ENCODE measurements at places on chromosomes 11 and 22.

DNA sequence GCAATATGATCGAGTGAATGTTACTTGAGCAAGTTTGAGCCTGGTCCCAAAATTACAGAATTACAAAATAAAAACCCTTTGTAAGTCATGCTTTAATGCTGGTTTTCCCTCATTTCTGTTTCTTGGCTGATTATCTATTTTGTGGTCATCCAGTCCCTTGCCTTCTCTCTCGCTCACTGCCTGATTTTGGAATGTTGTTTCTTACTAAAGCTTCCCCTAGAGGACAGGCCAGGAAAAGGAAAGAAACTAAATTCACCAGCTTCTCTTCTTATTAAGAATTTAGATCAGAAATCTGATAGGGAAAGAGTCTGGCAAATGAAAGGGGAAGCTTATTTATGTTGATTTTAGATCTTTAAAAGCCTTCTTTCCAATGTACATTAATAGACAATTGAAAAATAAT lies 16.6 kb upstream of the BDNF start:
- DNase-seq, result no peak

- no peak for DNase-seq
Observed at GRCh38 chr22:46050451-46050845, 73.5 kb upstream of the WNT7B start.

DNA sequence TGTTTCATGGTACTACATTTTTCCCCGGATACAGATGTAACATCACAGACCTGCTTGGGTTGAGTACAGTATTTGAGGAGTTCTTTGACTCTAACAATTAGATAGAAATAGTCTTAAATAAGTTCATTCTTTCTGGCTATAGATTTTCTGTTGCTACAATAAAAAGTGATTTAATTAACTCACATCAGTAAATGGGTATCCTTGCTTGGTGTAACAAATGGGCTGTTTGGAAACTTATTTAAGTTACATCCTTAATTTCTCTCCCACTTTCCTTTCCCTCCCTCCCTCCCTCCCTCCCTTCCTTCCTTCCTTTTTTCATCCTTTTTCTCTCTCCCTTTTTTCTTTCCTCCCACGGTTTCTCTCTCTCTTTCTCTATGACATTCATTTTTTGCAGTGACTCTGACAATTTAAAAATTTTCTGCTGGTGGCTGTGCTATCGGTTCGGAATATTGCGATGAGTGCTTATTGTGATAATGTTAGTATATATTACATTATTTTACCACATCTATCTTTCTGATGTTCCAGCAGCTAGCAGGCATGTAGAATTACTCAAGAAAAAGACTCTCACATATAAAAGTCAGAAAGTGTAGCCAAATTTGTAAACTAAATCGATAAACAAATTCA lies 3.2 kb downstream of the OR51F1 start:
- no peak for DNase-seq

DNA sequence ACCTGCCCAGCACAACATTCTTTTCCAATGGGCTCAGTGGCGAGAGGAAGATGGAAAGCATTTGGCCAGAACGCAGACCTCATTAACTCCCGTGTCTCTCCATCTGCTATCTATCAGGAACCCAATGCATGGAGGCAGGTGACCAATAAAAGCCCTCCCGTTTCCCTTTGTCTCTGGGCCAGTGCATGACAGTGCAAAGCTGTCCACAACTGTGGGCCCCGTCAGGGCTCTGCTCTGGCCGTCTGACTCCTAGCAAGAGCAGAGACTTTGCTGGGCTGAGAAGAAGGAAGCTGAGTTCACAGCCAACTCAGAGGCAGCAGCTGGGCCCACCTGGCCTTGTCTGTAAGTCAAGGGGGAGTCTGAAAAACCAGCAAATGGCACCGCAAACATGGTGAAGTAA lies 177.8 kb downstream of the TENM4 start:
- DNase-seq, result no peak

- peak; percentile 16 for DNase-seq
Observed at GRCh38 chr11:47514825-47515647, 37.9 kb downstream of the CELF1 start.

GRCh38 chr11:58466293-58466692 lies 24.3 kb upstream of the OR5B12 start:
- no peak for DNase-seq

GRCh38 chr11:20058749-20059458 lies 101.4 kb downstream of the DBX1 start:
- no peak for DNase-seq

DNA sequence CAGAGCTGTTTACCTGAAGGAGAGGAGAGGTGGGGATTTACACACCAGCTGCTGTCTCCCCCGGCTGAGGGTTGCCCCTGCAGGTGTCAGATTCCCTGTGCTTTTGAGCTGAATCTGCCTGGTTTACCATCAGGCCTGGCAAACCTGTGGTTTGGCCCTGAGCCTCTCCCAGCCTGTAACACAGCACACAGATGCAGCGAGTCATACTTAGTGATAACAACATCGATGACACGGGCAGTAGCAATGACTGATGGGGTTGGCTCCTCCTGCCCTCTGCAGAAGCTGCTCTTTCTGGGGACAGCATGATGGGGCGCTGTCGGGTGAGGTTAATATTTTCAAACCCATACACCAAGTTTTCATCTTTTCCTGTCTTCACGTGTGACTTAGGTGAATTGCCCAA lies 380.0 kb upstream of the B3GAT1 start:
- DNase-seq, result no peak

DNA sequence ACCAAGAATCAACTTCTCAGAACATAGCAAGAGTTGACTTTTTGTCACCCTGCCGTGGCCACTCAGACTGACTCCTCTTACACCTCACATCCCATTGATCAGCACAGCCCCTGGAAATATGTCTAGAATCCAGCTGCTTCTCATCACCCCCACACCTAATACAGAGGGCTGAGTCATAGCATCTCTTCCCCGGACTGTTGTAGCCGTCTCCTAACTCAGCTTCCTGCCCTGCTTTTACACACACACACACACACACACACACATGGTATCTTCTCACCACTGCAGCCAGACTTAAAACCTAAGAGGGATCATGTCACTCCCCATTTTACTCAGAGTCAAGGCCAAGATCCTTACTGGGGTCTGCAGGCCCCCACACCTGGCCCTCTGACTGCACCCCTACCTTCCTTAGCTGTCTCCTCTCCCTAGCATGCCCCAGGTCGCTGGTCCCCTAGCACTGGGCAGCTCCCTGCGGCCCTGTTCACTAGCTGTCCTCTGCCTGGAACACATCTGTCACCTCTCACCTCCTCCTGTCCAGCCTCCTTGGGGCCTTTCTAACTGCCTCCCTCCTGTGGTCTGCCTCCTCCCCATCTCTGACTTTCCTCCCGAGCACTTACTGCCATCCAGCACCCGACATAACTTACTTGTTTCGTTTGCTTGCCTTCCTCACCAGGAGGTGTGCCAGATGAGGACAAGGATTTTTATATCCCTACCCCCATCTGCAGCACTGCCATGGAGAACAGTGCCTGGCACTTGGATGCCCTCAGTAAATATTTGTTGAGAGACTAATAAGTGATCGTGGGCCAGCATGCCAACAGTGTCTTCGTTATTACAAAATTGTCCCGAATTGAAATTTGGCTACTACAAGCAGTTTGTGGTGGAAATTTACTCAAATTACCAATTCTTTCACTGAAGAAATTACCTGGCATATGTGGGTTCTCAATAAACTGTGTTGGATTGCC lies 61.9 kb downstream of the BMAL1 start:
- no peak for DNase-seq

DNA sequence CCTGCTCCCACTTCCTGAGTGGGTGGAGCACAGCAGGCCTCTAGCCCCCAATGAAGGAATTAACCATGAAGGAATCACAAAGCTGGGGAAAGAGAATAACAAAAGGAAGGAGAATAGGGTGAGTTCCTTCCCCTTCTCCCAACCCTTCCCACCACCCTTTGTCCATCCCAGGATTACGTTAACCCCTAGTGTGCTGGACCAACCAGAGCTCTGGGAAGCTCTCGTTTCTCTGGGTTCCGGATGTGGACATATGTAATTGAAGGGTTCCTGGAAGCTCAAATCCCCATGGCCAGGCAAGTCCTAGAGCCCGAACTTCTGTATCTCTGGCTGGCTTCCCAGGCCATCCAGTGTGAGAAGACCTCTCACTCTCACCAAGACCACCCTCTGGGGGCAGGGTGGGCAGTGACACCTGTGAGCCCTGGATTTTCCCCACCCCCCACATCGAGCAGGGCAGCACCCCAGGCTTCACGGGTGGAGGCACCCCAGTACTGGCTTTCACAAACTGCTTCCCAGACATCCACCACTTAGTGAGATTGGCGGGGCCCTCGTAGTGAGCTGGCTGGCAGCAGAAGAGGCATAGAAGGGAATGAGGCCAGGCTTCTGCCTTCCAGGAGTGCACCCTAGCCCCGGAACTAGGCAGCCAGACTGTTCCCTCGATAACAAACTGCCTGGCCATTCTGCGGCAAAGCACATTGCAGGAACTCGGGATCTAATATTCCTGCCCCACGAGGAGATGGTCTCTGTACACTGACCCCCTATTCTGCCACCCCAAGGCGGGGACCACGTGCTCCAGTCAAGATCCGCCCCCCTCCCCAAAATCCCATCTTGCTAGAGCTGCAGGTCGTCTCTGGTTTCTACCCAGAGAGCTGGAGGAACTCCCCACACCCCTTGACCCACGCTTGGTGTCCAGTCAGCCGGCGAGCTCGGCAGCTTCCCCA lies 2.1 kb downstream of the NECTIN1 start:
- DNase-seq, result no peak

DNA sequence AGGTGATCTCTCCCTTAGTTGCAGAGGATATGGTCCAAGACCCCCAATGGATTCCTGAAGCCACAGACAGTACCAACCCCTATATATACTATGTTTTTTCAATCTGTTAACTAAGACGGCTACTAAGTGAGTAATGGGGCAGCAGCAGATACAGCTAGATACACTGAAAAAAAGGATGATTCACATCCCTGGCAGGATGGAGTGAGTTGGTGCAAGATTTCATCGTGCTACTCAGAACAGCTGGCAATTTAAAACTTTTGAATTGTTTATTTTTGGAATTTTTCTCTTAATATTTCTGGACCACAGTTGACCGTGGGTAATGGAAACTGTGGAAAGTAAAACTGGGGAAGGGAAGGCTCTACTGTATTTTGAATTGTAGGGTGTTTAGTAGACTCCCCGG lies 17.0 kb upstream of the TMEM218 start:
- no peak for DNase-seq

DNA sequence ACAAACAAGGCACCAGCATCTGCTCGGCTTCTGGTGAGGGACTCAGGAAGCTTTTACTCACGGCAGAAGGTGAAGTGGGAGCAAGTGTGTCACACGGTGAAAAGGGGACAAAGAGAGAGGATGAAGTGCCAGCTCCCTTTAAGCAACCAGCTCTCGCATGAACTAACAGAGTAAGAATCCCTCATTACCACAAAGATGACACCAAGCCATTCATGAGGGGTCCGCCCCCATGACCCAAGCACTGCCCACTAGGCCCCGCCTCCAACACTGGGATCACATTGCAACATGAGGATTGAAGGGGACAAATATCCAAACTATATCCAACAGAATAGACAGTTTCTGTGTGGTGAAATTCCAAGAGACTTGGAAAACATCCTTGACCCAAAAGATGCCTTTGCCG lies 198.2 kb upstream of the POU2AF2 start:
- no peak for DNase-seq

DNA sequence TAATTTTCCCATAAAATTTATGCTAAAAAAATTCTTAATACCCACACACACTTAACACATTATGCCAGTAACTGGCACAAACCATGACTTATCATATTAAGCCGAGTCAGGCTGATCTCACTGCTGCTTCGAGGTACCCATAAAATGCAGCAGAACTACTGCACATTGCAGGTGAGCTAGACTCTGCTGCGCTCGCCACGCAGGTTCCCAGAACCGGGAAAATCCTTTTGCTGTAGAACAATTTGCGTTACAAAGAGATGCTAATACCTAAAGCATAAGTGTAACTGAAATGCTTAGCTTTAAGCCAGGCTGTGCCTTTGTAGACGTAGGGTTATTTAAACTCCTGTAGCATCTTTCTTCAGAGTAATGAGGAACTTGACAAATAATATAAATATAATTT lies 200.3 kb downstream of the MSANTD4 start:
- no peak for DNase-seq

DNA sequence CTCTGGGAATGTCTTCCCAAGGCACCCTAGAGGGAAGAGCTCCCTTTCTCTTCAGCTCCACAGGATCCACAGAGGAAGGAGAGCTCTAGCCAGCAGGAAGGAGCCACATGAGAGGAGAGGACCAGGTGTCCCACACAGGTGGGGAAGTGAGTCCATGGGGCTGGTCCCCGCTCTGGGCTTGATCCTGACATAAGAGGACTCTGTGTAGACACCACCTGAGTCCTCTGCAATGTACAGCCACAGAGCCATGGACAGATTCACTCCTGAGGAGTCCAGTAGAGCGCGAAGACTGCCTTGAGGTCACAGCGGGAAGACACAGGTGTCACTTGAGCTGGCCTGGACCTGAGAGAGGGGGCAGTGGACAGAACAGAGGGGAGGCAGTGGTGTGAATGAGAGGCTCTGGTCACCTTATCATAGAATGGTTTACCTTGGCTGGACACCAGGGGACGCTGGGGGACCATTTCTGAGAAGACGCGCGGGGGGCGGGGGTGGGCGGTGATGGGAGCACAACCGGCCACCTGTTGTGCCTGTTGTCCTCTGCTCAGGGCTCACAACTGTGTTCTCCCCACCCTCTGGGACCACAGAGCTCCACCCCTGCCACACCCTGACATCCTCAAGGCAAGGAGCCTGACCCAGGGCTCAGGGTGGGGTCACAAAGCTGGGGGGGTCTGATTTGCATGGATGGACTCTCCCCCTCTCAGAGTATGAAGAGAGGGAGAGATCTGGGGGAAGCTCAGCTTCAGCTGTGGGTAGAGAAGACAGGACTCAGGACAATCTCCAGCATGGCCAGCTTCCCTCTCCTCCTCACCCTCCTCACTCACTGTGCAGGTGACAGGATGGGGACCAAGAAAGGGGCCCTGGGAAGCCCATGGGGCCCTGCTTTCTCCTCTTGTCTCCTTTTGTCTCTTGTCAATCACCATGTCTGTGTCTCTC lies 128.2 kb downstream of the ZNF280B start:
- no peak for DNase-seq

DNA sequence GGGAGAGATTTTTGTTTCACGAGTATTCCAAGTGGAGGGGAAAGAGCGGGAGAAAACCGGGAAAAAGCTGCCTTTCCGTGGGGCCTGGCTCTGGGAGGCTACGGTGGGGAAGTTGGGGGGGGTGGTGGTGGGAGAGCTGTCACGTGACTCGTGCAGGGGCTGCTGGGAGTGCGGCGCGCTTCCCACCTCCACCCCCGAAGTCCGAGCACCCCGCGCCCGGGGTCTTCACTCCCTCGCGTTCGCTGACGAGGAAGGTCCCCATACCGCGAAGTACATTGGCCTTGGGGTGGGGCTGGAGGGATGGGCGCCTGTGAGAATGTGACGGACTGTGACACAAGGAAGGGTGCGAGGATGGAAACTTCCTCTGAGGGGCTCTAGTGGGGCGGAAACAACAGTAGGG lies at the start of gene TEX12:
TEX12 (plus strand) TSS at position 228 of the 400 bp plus-strand sequence. CDS start 1,897 bp downstream, outside the sequence.
- no peak for DNase-seq

- DNase-seq, result no peak
Observed at GRCh38 chr22:30309951-30310741, 16.6 kb downstream of the TBC1D10A start.

DNA sequence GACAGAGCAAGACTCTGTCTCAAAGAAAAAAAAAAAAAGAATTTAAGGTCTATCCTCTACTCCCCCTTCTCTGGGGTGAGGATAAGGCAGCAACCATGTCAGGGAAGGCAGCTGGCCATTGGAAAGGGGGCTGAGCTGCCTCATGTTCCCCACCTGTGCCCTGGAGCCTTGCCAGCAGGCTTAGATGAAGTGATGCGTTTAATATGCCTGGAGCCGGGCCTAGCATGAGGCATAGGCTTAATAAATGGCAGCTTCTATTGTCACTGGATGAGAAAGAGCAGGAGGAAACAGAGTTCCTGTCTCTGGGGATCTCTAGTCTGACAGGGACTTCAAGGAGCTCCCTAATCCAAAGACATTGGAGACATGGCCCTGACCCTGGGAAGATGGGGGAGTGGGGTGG lies 3.2 kb upstream of the KCNE3 start:
- DNase-seq, result no peak
